LNCaP clone FGC (cell line): ENCODE measurements at places on chromosomes 2 and 18.

DNA sequence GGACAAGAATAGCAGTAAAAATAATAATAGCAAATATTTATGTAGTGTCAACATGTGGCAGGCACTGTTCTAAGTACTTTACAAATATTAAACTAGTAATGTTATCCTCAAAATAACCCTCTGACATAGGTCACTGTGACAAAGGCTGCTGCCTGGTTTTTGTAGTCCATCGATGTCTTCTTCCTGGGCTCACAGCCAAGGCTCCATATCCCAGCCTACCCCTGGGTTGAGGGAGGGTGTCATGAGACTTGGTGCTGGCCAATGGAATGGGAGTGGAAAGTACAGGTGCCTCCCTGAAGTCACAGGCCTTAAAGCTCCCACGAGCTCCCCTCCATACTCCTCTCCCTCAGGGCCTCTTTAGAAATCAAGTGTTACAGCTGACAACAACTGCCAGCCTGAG is 159.3 kb downstream of the CYRIA start:
- peak; percentile 21 for DNase-seq

DNA sequence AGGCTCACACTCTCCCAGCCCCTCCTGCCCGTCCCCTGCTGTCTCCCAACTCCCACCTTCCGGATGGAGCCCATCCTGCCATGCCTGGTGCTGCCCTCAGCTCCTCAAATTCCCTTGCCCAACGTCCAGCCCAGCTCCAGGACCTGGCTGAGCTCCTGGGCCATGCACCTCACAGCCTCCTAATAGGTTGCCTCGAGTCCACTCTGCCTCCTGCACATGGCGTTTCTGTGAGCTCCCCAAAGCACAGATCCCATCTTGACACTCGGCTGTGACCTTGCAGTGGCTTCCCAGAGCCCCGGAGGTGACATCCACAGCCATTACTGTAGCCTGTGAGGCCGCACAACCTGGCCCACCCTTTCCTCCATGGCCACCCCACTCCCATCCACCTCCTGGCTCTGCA is 191.9 kb upstream of the SALL3 start:
- DNase-seq = no peak

GRCh38 chr2:208549546-208550158 is 143.1 kb downstream of the PTH2R start:
- no peak for DNase-seq

DNA sequence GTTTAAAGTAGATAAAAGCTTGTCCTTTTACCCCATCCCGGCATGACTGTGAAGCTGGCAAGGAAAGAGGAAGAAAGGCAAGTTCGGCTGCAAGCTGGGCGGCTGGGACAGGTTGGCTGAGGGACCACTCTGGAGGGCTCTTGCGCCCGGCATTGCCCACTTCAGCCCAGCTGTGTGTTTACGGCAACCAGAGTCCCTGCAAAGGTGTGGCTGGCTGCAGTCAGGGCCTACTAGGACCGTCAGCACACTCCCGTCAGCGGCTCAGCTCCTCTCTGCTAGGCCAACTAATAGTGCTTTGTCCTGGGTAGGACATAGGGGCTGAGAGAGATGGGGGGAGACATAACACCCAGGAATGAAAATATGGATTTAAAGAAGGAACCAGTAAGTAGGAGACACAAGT is 11.7 kb upstream of the SAP130 start:
- no peak for DNase-seq
